ENCODE measurements at places on chromosomes 4 and X. TPM values are rescaled to one million over a fixed set of nuclear protein-coding genes. Genes with fewer than 3 reads are reported as not detected.

The FAM114A1 gene
- 1.7 TPM for total RNA-seq

The TLL1 gene
- total RNA-seq: not detected

The DUSP9 gene
- total RNA-seq: not detected

The VCX3A gene
- total RNA-seq: not detected

The HMGB3 gene
- 28.7 TPM for total RNA-seq

The SSX1 gene
- not detected for total RNA-seq

The GABRA4 gene
- not detected for total RNA-seq

DNA sequence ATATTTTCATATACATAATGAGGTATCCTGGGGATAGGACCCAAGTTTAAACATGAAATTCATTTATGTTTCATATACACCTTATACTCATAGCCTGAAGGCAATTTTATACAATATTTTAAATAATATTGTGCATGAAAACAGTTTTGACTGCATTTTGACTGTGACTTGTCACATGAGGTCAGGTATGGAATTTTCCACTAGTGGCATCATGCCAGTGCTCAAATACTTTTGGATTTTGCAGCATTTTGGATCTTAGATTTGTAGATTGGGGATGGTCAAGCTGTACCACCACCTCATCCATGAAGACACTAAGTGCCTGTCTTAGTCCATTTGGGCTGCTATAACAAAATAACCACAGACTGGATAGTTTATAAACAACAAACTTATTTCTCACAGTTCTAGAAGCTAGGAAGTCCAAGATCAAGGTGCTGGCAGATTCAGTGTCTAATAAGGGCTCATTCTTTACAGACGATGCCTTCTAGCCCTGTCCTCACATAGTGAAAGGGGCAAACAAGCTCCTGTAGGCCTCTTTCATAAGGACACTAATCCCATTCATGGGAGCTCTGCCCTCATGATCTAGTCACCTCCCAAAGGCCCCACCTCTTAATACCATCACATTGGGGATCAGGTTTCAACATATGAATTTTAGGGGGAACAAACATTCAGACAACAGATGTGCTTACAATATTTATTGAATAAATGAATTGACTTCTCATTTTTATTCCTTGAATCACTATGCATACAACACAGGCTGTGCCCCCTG, 9.4 kb downstream of the NUDT6 start:
- no peak overlapping the region for H3K27ac ChIP-seq
- H3K27me3 ChIP-seq: no peaks in the 10 kb centered on the region
- DNase-seq: no peak
- H3K4me3 ChIP-seq: no peak overlapping the region

- no peaks in the 10 kb centered on the region for H3K36me3 ChIP-seq
- H3K4me1 ChIP-seq: peaks cover 51% of the 10 kb centered on the region
- H3K27ac ChIP-seq: no peak overlapping the region
- no peaks in the 10 kb centered on the region for H3K27me3 ChIP-seq
- DNase-seq: peak; percentile 46
Measured at GRCh38 chr4:1199556-1200331, 27.4 kb upstream of the SPON2 start.

GRCh38 chrX:153214934-153215333, 35.9 kb downstream of the MAGEA1 start:
- H3K4me3 ChIP-seq: no peak overlapping the region
- peaks cover 4% of the 10 kb centered on the region for H3K36me3 ChIP-seq
- H3K27ac ChIP-seq: no peak overlapping the region
- DNase-seq: no peak
- H3K4me1 ChIP-seq: no peaks in the 10 kb centered on the region

GRCh38 chr4:105896461-105896942, 1.2 kb downstream of the NPNT start:
- H3K4me1 ChIP-seq: no peaks in the 10 kb centered on the region
- peaks cover 7% of the 10 kb centered on the region for H3K36me3 ChIP-seq
- H3K27me3 ChIP-seq: peaks cover 30% of the 10 kb centered on the region
- no peak overlapping the region for H3K4me3 ChIP-seq
- DNase-seq: no peak

DNA sequence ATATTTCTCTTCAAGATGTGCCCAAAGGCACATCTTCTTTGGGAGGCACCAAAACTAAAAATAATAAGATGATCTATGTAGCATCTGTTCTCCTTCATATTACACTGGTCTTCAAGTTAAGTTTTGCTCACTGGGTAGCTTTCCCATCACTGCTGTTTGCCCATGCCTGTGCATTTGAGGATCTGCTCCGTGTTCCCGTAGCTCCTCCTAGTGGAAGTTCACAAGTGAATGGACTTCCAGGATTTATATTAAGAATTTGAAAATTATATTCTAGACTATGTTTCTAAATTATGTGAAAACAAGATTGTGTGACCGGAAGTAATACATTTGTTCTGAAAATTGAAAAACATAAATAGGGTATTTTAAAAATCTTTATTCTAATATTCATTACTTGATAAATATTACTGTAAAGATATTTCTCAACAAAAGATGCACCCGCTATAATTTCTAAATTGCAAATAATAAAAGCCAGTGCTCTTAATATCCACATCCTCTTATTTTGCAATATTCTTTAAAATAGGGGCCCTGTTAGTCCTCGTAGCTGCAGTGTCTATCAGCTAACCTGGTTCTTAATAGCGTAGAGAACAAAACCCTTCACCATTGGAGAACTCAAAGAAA, 147.7 kb downstream of the RBM46 start:
- H3K36me3 ChIP-seq: no peaks in the 10 kb centered on the region
- H3K4me3 ChIP-seq: no peak overlapping the region
- no peaks in the 10 kb centered on the region for H3K27me3 ChIP-seq
- no peak for DNase-seq
- H3K27ac ChIP-seq: no peak overlapping the region
- H3K4me1 ChIP-seq: no peaks in the 10 kb centered on the region

DNA sequence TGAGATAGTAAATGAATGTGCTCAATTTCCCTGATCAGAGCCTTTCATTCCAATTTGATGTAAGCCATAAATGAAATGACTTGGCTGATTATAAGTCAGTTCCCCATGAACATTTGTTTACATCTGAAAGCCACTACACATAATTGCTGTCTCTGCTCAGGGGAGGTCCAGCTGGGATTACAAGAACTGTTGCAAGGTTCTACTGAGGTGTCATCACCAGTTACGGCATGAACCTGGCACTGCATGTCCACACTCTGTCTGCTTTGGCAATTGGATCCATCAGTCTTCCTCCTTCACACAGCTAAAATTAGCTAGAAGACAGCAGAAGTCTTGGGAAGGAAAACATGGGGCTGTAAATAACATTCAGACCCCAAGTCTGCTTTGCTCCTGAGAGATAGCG, 12.8 kb upstream of the MBNL3 start:
- no peaks in the 10 kb centered on the region for H3K4me1 ChIP-seq
- no peak for DNase-seq
- H3K4me3 ChIP-seq: no peak overlapping the region
- H3K27me3 ChIP-seq: peaks cover 29% of the 10 kb centered on the region
- H3K27ac ChIP-seq: no peak overlapping the region
- no peaks in the 10 kb centered on the region for H3K36me3 ChIP-seq

- DNase-seq: no peak
- H3K27ac ChIP-seq: no peak overlapping the region
- no peak overlapping the region for H3K4me3 ChIP-seq
Measured at GRCh38 chrX:77061545-77061944, 385.6 kb upstream of the FGF16 start.

DNA sequence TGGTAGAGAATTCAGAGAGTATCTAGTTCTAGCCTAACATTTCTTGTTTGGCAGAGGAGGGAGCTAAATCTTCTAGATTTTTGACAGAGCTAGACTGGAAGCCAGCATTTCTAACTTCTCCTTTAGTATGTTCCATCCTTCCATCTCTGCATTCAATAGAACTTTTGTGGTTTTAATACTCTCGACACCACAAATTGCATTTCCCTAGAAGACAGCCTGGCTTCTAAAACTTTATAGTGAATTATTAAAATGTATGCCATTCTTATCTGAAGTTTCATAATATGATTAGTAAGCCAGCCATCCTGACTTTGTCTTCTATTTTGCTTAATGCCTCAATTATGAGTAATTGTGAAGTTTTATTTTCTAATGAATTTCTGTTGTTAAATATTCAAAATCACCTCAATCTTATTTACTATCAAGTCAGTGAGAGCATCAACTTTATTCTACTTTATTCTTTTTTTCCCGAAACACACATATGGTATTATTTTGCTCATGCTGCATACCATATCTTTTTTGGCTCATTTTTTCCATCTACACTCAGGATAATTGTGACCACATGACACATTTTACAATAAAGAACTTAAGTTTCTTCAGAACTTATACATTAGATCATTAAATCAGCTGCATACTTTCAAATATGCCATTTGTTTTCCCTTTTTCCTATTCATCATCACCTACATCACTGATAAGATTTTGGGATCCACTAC, 30.2 kb downstream of the EDNRA start:
- no peaks in the 10 kb centered on the region for H3K4me1 ChIP-seq
- DNase-seq: no peak
- H3K27ac ChIP-seq: no peak overlapping the region
- peaks cover 28% of the 10 kb centered on the region for H3K27me3 ChIP-seq
- no peaks in the 10 kb centered on the region for H3K36me3 ChIP-seq
- no peak overlapping the region for H3K4me3 ChIP-seq

- no peak overlapping the region for H3K4me3 ChIP-seq
- no peaks in the 10 kb centered on the region for H3K4me1 ChIP-seq
- no peaks in the 10 kb centered on the region for H3K36me3 ChIP-seq
- H3K27ac ChIP-seq: no peak overlapping the region
Measured at GRCh38 chr4:159855731-159856130, 752.9 kb downstream of the RAPGEF2 start.

GRCh38 chr4:92501456-92501855, 197.7 kb downstream of the GRID2 start:
- H3K4me3 ChIP-seq: no peak overlapping the region
- H3K27me3 ChIP-seq: no peaks in the 10 kb centered on the region
- no peaks in the 10 kb centered on the region for H3K4me1 ChIP-seq
- H3K36me3 ChIP-seq: no peaks in the 10 kb centered on the region

- H3K4me1 ChIP-seq: no peaks in the 10 kb centered on the region
- H3K36me3 ChIP-seq: no peaks in the 10 kb centered on the region
- H3K27me3 ChIP-seq: peaks cover 18% of the 10 kb centered on the region
- no peak overlapping the region for H3K4me3 ChIP-seq
Measured at GRCh38 chrX:45479196-45479834, 278.6 kb upstream of the DIPK2B start.

DNA sequence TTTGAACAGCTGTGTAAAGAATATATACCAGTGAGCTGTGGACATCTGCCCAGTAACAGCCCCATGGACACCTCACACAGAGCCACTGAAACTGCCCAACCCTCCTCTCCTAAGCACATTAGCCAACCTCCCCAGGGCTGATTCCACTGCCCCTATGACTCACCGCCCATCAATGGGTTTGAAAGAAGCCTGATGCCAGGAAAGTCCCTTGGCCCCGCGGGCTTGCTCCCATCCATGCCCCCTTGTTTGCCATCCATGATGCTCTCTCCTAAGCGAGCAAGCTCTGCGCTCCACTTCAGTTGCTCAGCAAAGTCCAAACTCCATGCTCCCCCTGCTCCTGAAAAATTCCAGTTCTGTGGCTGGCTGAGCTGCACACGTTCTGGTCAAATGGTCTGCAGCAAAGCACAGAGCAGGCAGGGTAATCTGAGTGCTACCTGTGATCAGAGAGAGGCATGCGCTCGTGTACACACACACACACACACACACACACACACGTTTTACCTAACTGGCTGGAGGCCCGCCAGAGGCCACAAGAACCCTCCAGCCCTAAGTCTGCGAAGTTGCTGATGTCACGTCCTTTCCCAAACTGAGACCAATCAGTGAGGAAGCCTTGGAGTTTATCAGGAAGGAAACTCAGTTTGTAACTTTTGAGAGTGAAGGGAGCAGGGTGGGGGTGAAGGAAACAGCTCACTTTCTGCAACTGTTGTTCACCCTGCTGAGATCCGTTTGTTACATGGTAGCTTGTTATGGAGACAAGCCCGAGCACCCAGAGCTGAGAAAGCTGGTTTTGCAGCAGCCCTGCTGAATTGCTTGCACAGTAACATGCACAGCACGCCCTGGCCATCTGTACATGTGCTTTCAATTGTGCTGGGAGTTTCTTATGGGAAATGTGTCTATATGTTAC, at the start of gene ASB9:
ASB9 (minus strand) TSS at position 466 of the 904 bp plus-strand sequence; CDS start at position 257, 209 bp downstream.
- H3K27ac ChIP-seq: no peak within 1 kb of the TSS
- peaks cover 8% of the 10 kb centered on the region for H3K27me3 ChIP-seq
- H3K4me3 ChIP-seq: no peak within 1 kb of the TSS
- H3K36me3 ChIP-seq: no peaks in the 10 kb centered on the region
